ENCODE measurements at places on chromosomes 5 and 9.
A peak's percentile ranks its signal among the peaks of the same experiment; 100 is the strongest.

DNA sequence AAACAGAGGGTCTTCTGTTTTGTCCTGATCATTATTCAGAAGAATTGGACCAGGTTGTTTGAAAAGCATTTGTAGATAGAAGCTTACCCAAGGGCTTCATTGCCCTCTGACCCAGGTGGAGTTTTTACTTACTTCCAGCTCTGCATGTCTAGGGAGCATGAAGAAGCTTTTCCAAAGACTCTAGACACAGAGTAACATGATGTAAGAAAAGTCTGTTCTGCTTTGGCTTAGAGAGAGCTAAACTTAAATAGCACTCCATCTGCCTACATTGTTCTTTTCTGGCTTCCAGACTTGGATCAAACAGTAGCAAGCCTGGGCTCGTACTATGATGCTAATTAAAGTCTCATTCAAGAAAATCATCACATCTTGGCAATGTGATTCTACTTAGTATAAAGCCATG, 112.1 kb downstream of the SNCAIP start:
- no peak overlapping the region for H3K4me3 ChIP-seq
- H3K27me3 ChIP-seq, result no peaks in the 10 kb centered on the region
- no peaks in the 10 kb centered on the region for H3K4me1 ChIP-seq
- H3K36me3 ChIP-seq, result no peaks in the 10 kb centered on the region

- H3K4me3 ChIP-seq, result no peak overlapping the region
- peaks cover 8% of the 10 kb centered on the region for H3K36me3 ChIP-seq
- no peak overlapping the region for H3K27ac ChIP-seq
- H3K27me3 ChIP-seq, result no peaks in the 10 kb centered on the region
Observed at GRCh38 chr9:3656224-3656623, 130.4 kb upstream of the RFX3 start.

DNA sequence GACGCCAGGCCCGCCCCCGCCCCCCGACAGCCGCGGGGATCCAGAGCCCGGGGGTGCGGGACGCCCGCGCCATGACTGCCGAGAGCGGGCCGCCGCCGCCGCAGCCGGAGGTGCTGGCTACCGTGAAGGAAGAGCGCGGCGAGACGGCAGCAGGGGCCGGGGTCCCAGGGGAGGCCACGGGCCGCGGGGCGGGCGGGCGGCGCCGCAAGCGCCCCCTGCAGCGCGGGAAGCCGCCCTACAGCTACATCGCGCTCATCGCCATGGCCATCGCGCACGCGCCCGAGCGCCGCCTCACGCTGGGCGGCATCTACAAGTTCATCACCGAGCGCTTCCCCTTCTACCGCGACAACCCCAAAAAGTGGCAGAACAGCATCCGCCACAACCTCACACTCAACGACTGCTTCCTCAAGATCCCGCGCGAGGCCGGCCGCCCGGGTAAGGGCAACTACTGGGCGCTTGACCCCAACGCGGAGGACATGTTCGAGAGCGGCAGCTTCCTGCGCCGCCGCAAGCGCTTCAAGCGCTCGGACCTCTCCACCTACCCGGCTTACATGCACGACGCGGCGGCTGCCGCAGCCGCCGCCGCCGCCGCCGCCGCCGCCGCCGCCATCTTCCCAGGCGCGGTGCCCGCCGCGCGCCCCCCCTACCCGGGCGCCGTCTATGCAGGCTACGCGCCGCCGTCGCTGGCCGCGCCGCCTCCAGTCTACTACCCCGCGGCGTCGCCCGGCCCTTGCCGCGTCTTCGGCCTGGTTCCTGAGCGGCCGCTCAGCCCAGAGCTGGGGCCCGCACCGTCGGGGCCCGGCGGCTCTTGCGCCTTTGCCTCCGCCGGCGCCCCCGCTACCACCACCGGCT, 1.0 kb downstream of the FOXE1 start:
- H3K4me1 ChIP-seq, result peaks cover 23% of the 10 kb centered on the region
- peaks cover 91% of the 10 kb centered on the region for H3K27me3 ChIP-seq
- H3K27ac ChIP-seq, result no peak overlapping the region
- no peaks in the 10 kb centered on the region for H3K36me3 ChIP-seq
- peak; percentile 71 for DNase-seq

DNA sequence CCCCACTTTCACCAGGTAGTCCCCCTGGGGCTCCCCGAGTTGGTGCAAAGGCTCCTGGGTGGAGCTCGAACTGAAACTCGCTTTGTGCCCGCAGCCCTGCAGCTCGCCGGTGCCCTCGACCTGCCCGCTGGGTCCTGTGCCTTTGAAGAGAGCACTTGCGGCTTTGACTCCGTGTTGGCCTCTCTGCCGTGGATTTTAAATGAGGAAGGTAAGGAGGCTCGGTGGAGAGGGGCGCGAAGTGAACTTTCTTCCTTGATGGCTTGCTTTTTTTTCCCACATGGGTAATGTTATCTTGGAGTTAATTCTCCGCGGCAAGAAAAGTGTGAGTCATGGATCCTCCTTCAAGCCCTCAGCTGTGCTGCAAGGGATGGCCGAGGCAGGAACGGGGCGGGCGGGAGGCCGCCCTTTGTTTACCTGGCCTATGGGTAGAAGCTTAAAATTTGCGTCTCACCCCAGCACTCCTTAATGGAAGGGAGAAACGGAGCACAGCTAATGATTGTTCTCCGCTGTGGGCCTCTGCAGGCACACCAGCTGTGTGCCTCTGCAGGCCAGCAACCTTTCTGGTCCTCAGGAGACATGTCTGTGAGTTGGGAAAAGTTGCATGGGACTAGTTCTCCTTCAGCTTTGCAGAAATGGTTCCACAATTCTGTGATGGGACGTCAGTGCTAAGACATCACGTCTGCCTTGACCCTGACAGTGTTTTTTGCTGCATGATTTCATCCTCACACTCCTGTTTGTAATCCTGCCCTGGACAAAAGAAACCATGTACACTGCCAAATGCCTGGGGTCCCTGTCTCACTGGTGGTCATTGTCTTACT, 1.1 kb downstream of the MAMDC2 start:
- H3K36me3 ChIP-seq, result no peaks in the 10 kb centered on the region
- H3K4me1 ChIP-seq, result no peaks in the 10 kb centered on the region
- no peak overlapping the region for H3K27ac ChIP-seq
- H3K27me3 ChIP-seq, result peaks cover 67% of the 10 kb centered on the region
- peak overlapping the region; percentile 42 for H3K4me3 ChIP-seq

GRCh38 chr5:179780362-179780761, 13.4 kb upstream of the LTC4S start:
- no peaks in the 10 kb centered on the region for H3K4me1 ChIP-seq
- peaks cover 1% of the 10 kb centered on the region for H3K36me3 ChIP-seq
- H3K27ac ChIP-seq, result no peak overlapping the region
- no peak for DNase-seq

- DNase-seq, result no peak
- H3K27me3 ChIP-seq, result no peaks in the 10 kb centered on the region
- no peak overlapping the region for H3K27ac ChIP-seq
Observed at GRCh38 chr5:44665101-44665701, 143.5 kb upstream of the MRPS30 start.

GRCh38 chr9:36399980-36400331, at the start of gene RNF38:
RNF38 (minus strand) TSS chr9:36400269; CDS start chr9:36400108, 161 bp downstream.
- H3K27ac ChIP-seq, result peak within 1 kb of the TSS; percentile 96
- no peaks in the 10 kb centered on the region for H3K27me3 ChIP-seq
- DNase-seq, result no peak
- H3K4me1 ChIP-seq, result peaks cover 37% of the 10 kb centered on the region

GRCh38 chr9:109414125-109414785, 83.9 kb downstream of the PTPN3 start:
- no peaks in the 10 kb centered on the region for H3K36me3 ChIP-seq
- H3K4me1 ChIP-seq, result peaks cover 56% of the 10 kb centered on the region
- H3K27ac ChIP-seq, result no peak overlapping the region
- no peak overlapping the region for H3K4me3 ChIP-seq

GRCh38 chr5:103249068-103249467, 9.5 kb upstream of the MACIR start:
- DNase-seq, result no peak
- no peak overlapping the region for H3K4me3 ChIP-seq
- no peak overlapping the region for H3K27ac ChIP-seq

GRCh38 chr9:99491408-99492158, 269.5 kb downstream of the SEC61B start:
- H3K36me3 ChIP-seq, result no peaks in the 10 kb centered on the region
- peaks cover 3% of the 10 kb centered on the region for H3K4me1 ChIP-seq
- DNase-seq, result no peak

- no peaks in the 10 kb centered on the region for H3K27me3 ChIP-seq
- no peak overlapping the region for H3K27ac ChIP-seq
- DNase-seq, result no peak
- peaks cover 10% of the 10 kb centered on the region for H3K4me1 ChIP-seq
- no peak overlapping the region for H3K4me3 ChIP-seq
- no peaks in the 10 kb centered on the region for H3K36me3 ChIP-seq
Observed at GRCh38 chr9:38047301-38048251, 21.5 kb downstream of the SHB start.

DNA sequence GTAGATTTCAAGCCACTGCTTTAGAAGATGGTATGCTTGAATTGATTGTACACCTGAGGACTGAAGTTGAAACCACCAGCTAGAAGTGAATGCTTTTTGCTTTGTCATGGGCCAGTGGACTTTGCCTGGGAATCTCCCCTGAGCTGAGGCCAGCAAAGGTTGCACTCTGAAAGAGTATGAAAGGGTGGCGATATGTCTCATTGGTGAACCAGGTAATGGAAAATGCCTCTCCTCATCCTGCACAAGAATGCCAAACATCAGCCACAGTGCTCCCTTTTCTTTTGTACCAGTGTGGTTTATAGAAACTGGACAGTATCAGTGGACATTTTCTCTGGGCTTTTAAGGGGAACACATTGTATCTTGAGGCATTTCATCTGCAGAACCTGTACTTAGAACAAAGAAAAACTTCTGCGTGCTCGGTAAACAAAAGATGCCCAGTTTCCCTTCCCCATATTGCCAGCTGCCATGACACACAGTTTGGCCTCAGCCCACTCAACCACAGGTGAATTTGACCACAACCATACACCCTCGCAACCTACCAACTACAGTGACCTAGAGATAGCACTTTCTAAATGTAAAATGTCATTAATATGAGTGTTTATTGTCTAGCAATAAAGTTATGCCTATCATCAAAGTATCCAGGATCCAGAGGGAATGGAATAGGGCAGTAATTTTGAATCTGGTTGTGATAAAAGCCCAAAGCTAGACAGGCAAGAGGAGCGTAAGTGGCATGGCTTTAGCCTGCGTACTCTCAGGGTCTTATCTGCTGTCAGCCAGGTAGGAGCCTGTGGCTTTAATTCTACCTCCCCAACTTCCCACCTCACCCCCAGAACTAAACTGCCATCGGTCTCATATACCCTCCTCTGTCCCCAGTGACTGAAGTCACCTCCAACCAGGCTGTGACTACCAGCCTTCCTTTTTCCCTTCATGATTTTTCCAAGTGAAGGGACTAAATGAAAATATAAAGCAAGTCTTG, 79.5 kb upstream of the LHFPL2 start:
- no peak for DNase-seq
- H3K27ac ChIP-seq, result no peak overlapping the region
- no peaks in the 10 kb centered on the region for H3K27me3 ChIP-seq

DNA sequence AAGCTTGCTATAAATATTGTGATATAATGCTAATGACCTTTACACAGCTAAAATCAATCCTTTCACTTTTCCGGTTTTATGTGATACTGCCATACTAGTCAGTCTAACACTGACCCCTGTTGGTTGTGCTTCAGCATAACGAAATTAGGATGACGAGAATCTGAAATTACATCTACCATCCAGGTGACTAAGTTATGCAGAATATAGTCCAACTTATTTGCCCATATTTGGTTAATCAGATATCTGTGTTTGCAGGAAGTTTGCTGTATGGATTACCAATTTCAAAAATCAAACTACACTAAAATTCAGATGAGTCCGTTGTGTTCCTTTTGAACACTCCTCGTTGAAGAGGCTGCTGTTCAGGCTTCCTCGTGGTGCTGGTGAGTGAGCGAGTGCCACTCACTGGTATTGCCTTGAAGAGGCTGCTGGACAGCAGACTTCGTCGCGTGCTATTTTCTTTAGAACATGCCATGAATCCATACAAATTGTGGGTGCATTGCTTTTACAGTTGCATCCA, 32.5 kb downstream of the TENT4A start:
- no peaks in the 10 kb centered on the region for H3K27me3 ChIP-seq
- no peak for DNase-seq
- no peak overlapping the region for H3K27ac ChIP-seq
- H3K4me3 ChIP-seq, result no peak overlapping the region
- H3K4me1 ChIP-seq, result peaks cover 10% of the 10 kb centered on the region
- peaks cover 34% of the 10 kb centered on the region for H3K36me3 ChIP-seq

- H3K27me3 ChIP-seq, result no peaks in the 10 kb centered on the region
- no peak overlapping the region for H3K27ac ChIP-seq
- H3K4me1 ChIP-seq, result no peaks in the 10 kb centered on the region
- H3K36me3 ChIP-seq, result no peaks in the 10 kb centered on the region
- no peak for DNase-seq
Observed at GRCh38 chr5:32475334-32476097, 31.0 kb upstream of the ZFR start.

- H3K27me3 ChIP-seq, result no peaks in the 10 kb centered on the region
- no peak for DNase-seq
- H3K36me3 ChIP-seq, result no peaks in the 10 kb centered on the region
Observed at GRCh38 chr9:98324801-98325200, 69.4 kb upstream of the TBC1D2 start.

- no peaks in the 10 kb centered on the region for H3K4me1 ChIP-seq
- H3K36me3 ChIP-seq, result no peaks in the 10 kb centered on the region
- H3K27ac ChIP-seq, result no peak overlapping the region
- H3K27me3 ChIP-seq, result no peaks in the 10 kb centered on the region
- DNase-seq, result no peak
- no peak overlapping the region for H3K4me3 ChIP-seq
Observed at GRCh38 chr5:22947921-22948320, 94.8 kb upstream of the CDH12 start.

DNA sequence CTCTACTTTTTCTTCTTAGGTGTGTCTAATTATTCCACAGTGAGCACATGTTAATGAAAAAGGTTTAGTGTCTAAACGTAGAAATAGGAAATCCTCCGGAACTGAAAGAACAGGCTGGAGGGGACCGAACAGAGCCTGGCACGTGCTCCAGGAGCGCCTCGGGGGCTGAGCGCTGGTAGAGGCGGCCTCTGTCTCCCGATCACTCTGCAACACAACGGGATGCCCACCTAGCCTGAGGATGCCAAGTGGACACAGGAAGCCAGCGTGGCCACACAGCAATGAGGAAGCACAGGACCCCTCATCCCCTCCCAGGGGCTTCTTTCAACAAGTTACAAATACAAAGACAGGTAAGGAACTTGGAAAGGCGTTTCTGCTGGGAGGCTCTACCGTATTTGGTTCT, 19.4 kb downstream of the TRIM7 start:
- peaks cover 9% of the 10 kb centered on the region for H3K36me3 ChIP-seq
- no peak for DNase-seq
- H3K4me3 ChIP-seq, result no peak overlapping the region
- H3K27me3 ChIP-seq, result peaks cover 24% of the 10 kb centered on the region
- H3K4me1 ChIP-seq, result peaks cover 46% of the 10 kb centered on the region

GRCh38 chr5:117183326-117183725, 608.7 kb upstream of the SEMA6A start:
- H3K4me1 ChIP-seq, result no peaks in the 10 kb centered on the region
- H3K4me3 ChIP-seq, result no peak overlapping the region
- DNase-seq, result no peak
